ENCODE measurements at places on chromosomes 1 and 21.

DNA sequence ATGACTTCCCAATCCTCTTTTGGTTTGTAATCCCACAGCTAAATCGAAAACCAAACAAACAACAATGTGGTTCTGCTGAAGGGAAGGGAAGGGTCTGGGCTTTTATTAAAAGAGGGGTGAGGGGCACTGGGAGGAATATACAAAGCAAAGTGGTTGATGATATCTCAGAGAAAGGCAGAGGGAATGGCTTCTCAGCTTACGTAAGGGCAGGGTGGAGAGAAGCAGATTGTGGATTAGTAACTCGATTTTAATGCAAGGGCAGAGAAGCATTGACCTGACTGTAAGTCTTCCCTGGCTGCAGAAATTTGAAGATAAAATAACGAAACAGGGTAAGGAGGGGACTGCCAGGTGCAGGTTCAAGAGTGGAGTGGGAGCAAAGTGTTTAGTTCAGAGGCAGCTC is 438.2 kb upstream of the LRRC7 start:
- DNase-seq: no peak

GRCh38 chr1:153945795-153946621 is 510 bp downstream of the DENND4B start:
- peak; percentile 93 for DNase-seq

- peak; percentile 73 for DNase-seq
Observed at GRCh38 chr1:37479255-37480124, 5.1 kb downstream of the ZC3H12A start.

- no peak for DNase-seq
Observed at GRCh38 chr1:3192825-3193224, 123.8 kb downstream of the PRDM16 start.

DNA sequence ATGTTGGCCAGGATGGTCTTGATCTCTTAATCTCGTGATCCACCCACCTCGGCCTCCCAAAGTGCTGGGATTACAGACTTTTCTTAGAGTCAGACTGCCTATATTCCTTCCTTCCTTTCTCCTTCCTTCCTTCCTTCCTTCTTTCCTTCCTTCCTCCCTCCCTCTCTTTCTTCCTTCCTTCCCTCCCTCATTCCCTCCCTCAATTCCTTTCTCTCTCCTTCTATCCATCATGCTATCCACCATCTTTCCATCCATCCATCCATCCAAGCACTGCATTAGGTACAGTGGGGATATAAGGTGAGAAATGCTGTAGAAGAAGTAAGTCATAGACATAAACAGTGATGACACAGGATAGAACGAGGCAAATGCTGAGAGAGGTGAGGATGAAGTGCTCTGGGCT is 13.2 kb downstream of the LAMC2 start:
- DNase-seq: no peak

- no peak for DNase-seq
Observed at GRCh38 chr21:26003404-26003803, 167.2 kb downstream of the APP start.

DNA sequence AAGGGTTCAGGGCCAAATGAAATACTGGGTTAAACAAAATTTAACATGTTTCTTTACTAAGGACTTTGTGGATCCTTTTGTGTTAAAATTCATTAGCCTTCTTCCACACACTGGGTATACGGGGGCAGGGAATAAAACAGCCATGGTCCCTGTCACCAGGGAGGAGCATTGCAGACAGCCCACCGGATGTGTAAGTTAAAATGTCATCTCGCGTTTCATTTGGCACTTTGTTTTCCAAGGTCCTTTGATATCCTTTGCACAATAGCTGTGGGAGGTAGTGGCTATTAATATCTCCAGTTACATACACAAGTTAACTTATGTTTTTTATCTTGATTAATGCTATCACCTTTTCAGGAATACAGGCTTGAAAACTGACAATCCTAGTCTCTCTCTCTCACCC is 172.7 kb downstream of the BARHL2 start:
- no peak for DNase-seq

- no peak for DNase-seq
Observed at GRCh38 chr1:182444497-182444896, 5.4 kb upstream of the RGSL1 start.
